Activated CD8-positive, alpha-beta memory T cell treated with anti-CD3 and anti-CD28 coated beads for 4 hours (primary cell): ENCODE measurements at places on chromosomes 3 and 15.

DNA sequence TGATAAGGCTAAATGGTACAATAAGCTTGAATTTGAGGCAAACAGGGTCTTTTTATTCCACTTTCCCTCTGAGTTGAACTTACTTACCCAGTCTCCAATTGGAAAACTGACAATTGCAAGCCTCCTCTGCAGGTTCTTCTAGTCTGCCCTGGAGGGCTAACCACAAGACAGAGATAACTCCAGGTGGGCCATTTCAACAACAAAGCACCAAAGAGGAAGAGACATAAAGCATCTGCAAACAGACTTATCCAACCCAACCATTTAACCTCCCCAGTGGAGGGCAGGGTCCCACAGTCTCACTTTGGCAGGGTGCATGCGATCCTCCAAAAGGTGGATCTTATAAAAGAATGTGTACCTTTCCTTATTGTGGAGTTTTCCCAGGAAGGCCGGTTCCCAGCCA lies 525.8 kb downstream of the DIPK2A start:
- DNase-seq: no peak

DNA sequence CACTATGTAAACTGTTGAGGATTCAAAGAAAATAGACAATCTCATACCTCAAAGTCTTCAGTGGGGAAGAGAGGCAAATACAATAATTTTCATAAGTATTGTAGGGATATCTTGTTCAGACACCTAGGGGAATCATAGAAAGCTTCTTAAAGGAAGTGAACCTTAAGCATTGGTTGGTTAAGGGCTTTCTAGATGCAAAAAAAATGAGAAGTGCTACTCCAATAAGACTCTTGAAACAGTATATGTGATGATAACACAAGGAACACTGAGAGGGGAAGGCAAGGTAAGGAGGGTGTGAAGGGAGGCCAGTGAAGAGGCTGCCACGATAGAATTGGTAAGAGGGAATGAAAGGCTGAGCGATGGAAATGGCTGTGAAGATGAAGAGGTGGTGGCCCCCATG lies 104.1 kb downstream of the TPRG1 start:
- DNase-seq: no peak

DNA sequence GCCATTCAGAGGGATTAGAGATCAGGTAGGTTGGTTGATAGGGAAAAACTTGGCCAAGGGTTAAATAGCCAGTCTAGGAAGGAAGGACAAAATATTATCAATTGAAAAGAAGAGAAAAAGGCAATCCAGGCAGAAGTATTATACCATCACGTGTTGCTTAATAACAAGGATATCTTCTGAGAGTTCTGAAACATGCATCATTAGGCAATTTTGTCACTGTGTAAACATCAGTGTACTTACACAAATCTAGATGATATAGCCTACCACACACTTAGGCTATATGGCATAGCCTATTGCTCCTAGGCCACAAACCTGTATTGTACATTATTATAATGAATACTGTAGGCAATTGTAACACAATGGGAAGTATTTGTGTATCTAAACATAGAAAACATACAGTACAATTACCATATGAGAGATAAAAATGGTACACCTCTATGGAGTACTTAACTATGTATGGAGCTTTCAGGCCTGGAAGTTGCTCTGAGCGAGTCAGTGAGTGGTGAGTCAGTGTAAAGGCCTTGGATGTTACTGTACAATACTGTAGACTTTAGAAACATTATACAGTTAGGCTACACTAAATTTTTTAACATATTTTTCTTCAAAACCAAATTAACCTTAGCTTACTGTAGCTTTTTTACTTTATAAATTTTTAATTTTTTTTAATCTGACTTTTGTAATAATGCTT lies 2.7 kb downstream of the TEX55 start:
- no peak for DNase-seq

DNA sequence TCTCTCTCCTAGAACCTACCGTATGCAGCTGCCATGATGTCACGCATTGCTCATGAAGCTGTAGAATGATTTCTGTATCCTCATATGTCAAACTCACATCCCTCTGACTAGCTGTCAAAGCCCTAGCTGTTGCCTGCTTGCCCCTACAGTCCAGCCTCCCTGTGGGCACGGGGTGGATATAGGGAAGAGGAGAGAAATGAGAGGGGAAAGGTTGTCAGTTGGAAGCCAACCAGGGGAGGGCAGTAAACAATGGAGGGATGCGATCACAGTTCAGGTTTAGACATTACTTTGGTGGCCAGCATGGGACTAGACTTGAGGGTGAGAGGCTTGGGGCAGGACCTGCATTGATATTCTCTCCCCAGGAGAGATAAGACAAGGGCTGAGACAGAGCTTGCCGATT lies 1.7 kb upstream of the HDGFL3 start:
- no peak for DNase-seq

DNA sequence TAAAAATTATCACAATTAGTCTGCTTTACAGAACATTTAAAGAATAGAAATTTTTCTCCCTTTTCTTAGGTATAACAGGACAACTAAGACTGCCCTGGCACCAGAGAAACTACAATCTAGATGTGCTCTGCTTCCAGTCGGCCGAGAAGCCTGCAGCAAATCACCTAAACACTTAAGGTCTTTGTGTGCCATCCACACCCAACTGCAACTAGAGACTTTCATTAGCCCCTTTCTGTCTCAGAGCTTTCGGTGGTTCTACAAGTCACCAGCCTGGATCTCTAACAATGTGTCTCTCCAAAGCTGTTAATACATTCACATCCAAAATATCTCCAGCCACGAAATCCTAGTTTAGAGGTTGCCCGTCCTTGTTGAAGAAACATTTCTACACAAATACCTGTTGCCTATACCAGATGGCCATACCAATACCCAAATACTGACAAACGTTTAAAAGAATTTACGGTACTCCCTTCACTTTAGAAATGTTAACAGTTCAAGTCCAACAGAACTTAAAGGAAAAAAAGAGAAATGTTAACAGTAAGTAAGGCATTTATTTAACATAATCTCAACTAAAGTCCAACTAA lies 6.7 kb downstream of the PRC1 start:
- no peak for DNase-seq

DNA sequence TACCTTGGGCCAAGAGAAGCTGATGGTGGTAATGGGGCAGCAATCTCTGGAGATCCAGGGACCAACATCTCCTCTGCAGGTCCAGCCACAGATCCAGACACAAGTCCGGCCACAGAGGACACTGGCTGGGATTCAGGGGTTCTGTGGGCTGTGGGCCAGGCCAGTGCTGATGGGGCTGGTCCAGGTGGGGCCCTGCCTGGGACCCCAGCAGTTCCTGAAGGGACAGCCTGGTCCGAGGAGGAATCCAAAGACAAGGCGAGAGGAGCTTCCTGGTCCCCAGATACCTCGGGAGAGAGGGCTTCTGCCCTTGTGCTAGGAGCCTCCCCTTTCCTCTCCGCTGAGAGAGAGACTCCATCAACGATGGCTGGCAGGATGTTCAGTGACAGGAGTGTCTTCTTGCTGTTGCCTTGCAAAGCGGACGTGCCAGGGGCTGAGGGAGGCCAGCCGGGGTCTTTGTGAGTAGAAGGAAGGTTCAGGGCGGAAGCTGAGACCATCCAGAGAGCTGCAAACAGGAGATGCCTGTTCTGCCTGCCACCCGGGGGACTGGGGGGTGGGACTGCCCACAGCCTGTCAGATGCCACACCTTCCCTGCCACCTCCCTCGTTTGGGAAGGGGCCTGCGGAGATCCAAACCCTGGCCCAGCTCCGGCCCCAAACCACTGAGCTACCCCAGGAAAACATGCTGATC lies 24.5 kb upstream of the GOLGA6C start:
- DNase-seq: no peak

- no peak for DNase-seq
These were observed 3.0 kb downstream of the ZBED2 start for GRCh38 chr3:111592143-111592542.

DNA sequence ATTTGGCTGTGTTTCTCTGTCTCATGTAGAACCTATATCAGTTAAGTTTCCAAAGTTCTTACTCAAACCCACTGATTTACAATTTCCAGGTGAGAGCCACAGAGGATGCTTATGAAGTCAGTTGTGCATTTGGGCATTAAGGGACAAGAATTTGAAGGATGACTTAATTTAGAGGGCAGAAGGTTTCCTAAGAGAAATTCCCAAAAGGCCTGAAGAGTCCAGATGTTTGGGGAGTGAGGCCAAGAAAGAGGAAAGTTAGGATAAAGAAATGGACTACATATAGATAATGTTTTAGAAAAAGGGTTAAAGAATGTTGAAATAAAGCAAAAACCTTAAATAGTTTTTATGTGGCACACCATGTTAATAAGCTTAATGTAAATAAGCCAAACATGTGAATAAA lies 338.7 kb upstream of the GRM7 start:
- DNase-seq: no peak

- DNase-seq: no peak
These were observed 71.9 kb upstream of the CHL1 start for GRCh38 chr3:124557-125179.

DNA sequence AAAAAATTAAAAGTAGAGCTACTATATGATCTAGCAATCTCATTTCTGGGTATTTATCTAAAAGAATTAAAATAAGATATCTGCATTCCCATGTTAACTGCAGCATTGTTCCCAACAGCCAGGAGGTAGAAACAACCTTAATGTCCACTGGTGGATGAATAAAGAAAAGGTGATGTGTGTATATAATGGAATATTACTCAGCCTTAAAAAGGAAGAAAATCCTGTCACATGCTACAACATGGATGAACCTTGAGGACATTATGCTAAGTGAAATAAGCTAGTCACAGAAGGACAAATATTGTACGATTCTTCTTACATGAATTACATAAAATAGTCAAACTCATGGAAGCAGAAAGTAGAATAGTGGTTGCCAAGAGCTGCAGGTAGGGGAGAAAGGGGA lies 119.4 kb upstream of the BHLHE40 start:
- DNase-seq: no peak

DNA sequence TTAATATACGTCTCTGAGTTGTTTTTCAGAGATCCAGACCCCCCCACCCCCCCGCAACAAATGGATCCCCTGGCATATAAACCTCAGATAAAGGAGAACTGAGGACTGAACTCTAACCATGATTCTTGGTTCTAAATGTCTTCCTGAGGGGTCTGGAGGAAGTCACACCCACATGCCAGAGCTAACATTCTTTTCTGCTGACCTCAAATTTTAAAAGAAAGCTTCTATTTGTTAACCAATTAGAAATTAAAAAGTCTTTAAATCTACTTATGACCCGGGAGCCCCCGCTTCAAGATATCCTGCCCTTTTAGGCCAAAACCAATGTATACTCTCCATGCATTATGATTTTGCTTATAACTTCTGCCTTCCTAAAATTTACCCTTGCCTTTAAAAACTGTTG lies 188.3 kb downstream of the ECT2 start:
- DNase-seq: no peak

DNA sequence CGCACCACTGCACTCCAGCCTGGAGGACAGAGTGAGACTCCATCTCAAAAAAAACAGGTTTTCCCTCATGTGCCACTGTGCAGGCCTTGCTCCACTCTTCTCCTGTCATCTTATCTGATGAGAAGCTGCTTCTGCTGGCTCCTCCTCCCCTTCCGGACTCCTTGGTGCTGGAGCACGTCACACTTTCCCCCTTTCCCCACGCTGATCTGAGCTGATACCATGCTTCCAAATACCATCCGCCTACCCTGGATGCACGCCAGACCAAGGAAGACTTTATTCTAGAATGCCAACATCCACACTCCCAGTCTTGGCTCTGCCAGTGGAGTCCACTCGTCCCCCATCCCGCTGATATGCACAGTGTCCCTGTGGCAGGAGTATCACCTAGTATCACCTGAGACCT lies 31.3 kb downstream of the HOMER2 start:
- DNase-seq: no peak

DNA sequence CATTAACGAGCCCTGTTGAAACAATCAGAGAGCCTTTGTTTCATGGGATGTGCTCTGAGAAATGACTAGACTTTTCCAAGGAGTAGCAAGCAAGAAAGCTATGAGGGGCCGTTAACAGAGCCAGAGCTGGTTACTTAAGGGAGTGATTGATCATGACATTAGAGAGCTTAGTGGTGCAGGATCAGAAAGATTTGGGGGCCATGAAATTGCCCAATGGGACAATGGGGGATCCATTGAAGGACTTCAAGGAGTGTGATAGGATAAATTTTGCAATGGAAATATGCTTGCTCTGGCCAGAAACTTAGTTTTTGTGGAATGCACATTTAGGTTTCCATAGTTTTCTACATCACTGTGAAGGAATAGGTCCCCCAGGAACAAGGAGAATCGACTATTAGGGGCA lies 45.6 kb downstream of the LRRC3B start:
- DNase-seq: no peak

DNA sequence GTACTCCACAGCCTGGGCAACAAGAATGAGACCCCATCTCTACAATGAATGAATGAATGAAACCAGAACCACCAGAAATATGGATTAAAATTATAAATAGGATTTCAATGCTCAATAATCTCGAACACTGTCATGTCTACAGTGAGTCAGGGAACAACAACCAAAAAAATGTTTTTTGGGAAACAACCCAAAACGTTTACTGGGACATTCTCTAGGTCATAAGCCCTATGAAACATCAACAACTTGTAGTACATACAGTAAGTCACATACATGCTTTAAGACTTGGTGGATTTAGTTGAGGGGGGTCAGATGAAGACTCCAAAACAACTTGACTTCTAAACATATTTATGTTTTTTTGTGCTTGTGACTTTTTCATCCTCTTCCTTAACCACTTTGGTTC lies 511.2 kb downstream of the FOXP1 start:
- DNase-seq: no peak

GRCh38 chr15:100334456-100334855 lies 7.3 kb downstream of the ADAMTS17 start:
- no peak for DNase-seq

- no peak for DNase-seq
These were observed 27.0 kb upstream of the LPP start for GRCh38 chr3:188126934-188127333.

DNA sequence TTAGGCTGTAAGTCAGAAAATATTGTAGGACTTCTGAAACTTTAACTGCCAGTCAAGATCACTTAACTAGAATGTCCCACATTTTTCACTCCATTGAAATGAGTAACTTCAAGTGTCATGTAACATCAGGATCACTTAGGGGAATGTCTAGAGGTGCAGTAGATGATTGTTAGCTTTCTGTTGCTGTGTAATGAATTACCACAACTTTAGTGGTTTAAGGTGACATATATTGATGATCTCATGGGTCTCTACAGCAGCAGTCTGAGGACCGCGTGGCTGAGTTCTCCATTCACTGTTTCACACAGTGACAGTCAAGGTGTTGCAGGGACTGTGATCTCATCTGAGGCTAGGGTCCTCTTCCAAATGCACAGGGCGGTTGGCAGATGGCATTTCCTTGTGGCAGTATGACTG lies 82.7 kb downstream of the SLC25A26 start:
- DNase-seq: peak; percentile 16

DNA sequence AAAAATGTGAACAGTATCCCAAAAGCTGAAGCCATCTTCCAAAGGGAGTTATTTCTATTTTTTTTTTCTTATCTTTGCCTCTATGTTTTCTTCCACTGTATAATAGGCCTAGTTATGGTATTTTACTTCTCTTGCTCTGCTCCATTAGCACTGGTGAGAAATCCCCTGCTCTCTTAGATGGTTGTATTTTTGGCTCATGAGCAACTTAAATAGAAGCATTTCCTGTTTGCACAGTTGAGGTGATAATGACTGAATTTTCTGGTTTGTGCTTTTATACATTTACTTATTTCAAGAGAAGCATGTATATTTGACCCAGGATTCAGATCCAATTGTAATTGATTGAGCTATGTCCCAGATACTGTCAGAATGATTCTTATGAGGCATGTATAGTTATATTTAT lies 61.6 kb upstream of the CD200R1L start:
- no peak for DNase-seq

- no peak for DNase-seq
These were observed 24.5 kb upstream of the RAD18 start for GRCh38 chr3:8987645-8988383.

- no peak for DNase-seq
These were observed 34.3 kb downstream of the PRR23E start for GRCh38 chr3:127226946-127227842.
